Pons (tissue), 1 donor: ENCODE measurements at places on chromosomes 1 and 21.

DNA sequence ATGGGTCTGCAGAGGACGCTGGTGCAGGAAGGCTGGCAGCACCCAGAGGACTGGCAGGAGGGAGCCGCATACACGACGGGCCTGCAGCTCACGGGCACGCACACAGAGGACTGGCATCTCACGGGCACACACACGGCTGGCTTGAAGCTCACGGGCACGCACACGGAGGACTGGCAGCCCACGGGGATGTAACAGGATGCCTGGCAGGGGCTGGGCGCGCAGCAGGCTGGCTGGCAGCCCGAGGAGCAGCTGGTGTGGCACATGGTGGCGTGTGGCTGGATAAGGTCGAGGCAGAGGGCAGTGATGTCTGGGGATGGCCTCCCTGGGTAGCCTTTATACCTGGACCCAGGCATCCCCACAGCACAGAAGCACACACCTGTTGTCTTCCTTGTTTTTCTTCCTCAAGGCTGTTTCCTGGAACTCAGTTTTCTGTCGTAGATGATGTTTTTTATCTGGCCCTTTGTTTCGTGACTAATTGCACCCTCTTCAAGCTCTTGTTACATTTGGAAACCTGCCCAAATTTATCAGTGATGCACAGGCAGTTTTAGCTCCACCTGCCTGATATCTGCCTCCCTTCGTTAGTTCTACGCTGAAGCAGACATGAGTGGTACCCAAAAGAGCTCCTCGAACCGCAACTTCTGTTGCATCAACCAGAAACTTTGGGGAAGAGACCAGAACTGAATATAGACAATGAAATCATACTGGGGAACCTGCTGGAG lies at the start of gene KRTAP12-1:
KRTAP12-1 (minus strand) TSS at position 303 of the 719 bp plus-strand sequence; CDS start at position 263, 40 bp downstream.
- no peak for DNase-seq

DNA sequence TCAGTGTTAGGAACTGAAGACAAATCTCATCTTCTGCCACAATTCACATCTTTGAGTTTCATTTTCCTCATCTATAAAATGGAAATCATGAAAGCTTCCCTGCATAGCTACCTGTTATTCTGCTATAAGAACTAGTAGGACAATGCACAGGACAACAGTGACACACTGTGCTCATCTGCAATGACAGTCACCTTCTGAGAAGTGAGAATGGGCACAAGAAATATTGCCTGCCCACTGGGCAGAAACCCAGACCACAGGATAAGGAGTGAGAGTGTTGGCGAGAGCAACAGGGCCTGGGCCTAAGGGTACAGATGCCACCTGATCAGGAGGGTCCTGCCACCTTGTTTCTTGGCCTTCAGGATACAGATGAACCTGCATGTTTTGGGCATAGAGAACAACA lies 23.3 kb upstream of the ARTN start:
- DNase-seq: no peak

DNA sequence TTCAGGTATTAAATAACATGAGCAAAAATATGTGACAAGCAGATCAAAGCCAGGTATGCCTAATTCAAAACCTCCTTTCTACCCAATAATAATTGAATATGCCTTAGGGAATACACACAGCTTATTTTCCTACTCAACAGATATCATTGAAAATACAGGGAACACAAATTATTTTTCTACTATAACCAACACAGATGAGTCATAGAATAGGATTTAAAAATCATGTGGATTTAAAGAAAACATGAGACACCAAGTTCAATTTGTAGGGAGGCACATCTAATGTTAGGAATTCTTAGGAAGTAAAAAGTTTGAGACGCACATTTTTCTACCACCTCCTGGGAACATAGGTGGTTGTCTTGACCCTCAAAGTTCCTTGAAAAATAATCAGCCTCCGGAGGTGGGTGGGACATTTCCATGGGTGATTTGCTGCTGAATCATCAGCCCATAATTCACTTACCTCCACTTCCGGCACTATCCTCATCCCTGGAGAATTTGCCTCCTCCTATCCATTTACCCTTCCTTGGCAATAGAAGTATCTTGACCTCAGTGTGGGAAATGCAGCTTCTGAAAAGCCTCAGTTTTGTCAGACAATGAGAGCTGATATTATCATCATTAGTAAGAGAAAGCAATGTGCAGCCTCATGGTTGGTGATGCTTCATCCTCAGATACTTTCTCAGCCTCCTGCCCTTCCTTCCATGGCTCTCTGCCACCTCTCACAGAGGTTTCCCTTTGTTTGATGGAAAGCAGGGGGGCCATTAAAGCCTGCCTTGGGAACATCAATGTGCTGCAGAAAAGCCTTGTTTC lies 33.5 kb upstream of the RGS4 start:
- no peak for DNase-seq

GRCh38 chr21:42760951-42761751 lies 107.7 kb downstream of the PDE9A start:
- no peak for DNase-seq

GRCh38 chr1:150874455-150875196 lies 1.8 kb downstream of the ARNT start:
- peak; percentile 20 for DNase-seq

- DNase-seq: no peak
These were observed 145.0 kb upstream of the DUSP10 start for GRCh38 chr1:221886743-221887414.

DNA sequence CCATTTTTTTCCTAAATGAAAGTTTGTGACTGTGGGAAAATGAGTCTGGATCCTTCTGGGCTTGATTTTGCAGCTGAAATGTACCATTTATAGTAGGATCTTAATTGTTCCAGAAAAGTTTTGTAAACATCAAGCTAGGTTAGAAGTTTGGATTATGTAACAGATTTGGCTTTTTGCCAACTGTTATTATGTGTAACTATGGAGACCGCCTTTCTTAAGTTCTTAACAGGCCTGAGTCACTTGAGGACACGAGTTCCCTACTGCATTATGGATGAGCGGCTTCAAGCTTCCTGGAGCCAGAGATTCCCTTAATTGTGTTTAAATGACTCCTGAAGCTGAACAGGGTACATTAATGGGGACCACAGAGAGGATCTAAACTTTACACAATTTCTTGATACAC lies 22.2 kb downstream of the SLC25A33 start:
- DNase-seq: peak; percentile 76

DNA sequence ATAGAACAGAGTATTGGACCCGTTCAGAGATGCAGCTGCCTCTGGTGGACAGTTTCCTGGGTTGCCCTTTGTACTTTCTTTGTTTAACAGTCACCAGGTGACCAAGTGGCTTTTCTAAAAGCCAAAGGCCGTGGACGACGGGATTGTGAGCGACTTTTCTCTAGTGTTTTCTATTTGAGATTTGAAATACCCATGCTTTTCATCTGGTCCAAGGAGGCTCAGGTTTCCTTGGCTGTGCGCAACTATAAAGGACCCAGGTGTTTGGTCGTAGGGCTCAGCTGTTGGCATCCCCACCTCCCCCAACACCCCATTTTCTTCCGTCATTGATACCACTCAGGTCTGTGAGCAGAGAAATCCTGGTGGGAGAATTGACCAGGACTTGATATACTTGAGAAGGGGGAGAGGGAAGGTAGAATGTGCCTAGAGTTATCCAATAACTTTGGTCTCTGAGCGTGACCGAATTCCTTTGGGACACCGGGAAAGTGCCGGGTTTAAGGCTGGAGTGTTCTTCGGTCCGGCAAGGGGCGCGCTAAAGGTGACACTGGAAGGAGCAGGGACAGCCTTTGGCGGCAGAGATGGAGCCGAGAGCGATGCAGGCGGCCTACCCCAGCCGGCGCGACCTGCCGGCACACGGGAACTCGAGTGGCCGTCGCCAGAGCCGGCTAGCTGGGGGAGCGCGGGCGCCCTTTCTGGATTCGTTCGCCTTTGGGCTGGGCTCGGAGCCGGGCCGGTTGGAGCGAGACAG lies 83.4 kb upstream of the BMP8A start:
- peak; percentile 36 for DNase-seq

DNA sequence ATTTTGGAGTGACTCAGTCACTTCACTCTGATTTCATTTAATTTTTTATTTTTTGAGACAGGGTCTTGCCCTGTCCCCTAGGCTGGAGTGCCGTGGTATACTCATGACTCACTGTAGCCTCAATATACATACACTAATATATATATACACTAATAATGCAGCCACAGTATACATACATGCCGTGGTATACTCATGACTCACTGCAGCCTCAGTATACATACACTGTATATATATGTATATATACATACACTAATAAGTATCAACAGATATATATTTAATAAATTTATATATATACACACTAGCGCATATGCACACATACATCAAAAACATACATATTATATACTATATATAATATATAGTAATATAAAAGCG lies 149.2 kb downstream of the NCAM2 start:
- no peak for DNase-seq

- DNase-seq: no peak
These were observed 77.3 kb upstream of the BCAR3 start for GRCh38 chr1:93758842-93759515.

DNA sequence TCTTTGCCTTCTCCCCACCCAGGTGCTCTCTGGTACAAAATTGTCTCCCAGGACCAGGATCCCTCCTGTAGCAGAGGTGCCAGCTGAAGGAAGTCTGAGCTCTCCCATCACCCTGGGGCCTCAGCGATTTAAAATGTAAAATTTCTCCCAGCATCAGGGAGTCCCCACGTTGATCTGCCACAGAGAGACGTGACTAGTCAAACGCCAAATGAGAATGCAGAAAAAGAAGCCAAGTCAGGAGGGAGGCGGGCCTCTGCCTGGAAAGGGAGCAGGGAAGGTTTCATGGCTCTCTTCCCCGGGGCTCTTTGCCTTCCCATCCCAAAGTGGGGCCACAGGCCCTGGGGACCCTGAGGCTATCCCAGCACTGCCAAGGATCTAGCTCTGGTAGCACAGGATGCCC lies 40.0 kb upstream of the USP1 start:
- DNase-seq: no peak

DNA sequence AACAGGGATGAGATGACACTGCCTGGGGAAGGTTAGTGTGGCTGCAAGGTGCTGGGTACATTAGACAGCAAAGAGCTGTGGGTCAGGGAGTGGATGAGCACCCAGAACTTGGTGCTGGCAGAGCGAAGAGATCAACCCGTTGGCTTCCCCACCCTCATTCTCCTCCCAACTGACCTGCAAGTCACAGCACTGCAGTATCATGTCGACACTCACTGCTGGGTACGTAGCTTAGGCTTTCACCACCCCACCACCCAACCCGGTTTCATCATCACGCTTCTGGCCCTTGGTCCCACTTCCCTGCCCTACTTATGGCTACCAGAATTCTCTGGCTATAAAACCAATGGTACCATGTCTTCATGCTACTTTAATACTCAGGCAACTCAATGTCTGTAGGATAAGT lies 73.6 kb upstream of the LYST start:
- no peak for DNase-seq

DNA sequence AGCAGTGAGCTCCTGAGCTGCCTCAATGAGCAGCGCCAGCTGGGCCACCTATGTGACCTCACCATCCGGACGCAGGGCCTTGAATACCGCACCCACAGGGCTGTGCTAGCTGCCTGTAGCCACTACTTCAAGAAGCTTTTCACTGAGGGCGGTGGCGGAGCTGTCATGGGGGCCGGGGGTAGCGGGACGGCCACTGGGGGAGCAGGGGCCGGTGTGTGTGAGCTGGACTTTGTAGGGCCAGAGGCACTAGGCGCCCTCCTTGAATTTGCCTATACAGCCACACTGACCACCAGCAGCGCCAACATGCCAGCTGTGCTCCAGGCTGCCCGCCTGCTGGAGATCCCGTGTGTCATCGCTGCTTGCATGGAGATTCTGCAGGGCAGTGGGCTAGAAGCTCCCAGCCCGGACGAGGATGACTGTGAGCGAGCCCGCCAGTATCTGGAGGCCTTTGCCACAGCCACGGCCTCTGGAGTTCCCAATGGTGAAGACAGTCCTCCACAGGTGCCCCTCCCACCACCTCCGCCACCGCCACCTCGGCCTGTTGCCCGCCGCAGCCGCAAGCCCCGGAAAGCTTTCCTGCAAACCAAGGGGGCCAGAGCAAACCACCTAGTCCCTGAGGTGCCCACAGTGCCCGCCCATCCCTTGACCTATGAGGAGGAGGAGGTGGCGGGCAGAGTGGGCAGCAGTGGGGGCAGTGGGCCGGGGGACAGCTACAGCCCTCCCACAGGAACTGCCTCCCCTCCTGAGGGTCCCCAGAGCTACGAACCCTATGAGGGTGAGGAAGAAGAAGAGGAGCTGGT lies 12.3 kb downstream of the ZBTB7B start:
- no peak for DNase-seq
